Activated CD8-positive, alpha-beta T cell treated with anti-CD3 and anti-CD28 coated beads, Interleukin-2, amount 10 ng/mL, durations not matched to agents 7 days and 5 days (primary cell): ENCODE measurements at places on chromosomes 11 and 22. TPM values are rescaled to one million over a fixed set of nuclear protein-coding genes. Genes with fewer than 3 reads are reported as not detected.

TRIM48 gene
- not detected for total RNA-seq

SNAP29 gene
- 32.3 TPM for total RNA-seq

- no peaks in the 10 kb centered on the region for H3K4me1 ChIP-seq
- no peak overlapping the region for H3K27ac ChIP-seq
- H3K36me3 ChIP-seq: no peaks in the 10 kb centered on the region
- H3K27me3 ChIP-seq: no peaks in the 10 kb centered on the region
Measured at GRCh38 chr11:80188076-80188627, 747.3 kb upstream of the TENM4 start.

DNA sequence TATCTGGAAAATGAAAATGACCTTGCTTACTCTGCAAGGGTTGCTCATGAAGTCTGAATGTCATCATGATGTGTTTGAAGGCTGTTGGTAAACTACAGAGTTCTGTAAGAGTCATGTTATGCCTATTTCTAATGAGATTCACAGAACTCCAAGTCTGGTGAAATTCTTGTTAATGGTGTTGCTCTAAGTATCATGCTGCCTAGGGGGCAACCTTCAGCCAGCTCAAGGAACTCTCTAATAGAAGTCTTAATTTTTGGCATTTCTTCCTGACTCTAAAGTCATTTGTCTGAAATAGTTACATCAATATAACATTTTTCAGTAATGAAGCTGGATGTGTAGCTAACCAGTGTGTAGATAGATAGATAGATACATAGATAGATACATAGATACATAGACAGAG lies 302.8 kb downstream of the FAT3 start:
- no peak for DNase-seq
- H3K4me3 ChIP-seq: no peak overlapping the region
- no peak overlapping the region for H3K27ac ChIP-seq
- H3K36me3 ChIP-seq: no peaks in the 10 kb centered on the region
- no peaks in the 10 kb centered on the region for H3K27me3 ChIP-seq

GRCh38 chr11:33952805-33953204 lies 60.9 kb upstream of the LMO2 start:
- H3K4me1 ChIP-seq: no peaks in the 10 kb centered on the region
- no peak overlapping the region for H3K4me3 ChIP-seq

DNA sequence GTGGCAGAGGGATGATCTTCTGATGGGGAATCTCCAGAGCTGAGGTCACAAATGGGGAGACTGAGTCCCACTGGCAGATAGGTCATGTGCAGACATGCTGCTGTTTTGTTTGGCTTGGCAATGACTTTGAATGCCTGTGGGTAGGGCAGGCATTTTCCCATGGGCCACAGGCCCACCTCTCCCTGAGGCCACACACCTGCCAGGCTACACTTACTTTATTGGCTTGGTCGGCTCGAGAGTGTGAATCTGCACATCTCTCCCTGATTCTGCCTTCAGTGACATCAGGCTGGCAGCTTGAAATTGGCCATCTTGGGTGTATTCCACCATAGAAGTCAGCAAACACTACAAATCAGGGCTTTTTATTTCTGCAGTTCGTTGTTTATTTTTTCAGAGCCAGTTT lies 91.5 kb downstream of the GRIK4 start:
- no peaks in the 10 kb centered on the region for H3K36me3 ChIP-seq
- H3K4me3 ChIP-seq: no peak overlapping the region
- DNase-seq: no peak
